ENCODE measurements at places on chromosomes 16 and 17.

DNA sequence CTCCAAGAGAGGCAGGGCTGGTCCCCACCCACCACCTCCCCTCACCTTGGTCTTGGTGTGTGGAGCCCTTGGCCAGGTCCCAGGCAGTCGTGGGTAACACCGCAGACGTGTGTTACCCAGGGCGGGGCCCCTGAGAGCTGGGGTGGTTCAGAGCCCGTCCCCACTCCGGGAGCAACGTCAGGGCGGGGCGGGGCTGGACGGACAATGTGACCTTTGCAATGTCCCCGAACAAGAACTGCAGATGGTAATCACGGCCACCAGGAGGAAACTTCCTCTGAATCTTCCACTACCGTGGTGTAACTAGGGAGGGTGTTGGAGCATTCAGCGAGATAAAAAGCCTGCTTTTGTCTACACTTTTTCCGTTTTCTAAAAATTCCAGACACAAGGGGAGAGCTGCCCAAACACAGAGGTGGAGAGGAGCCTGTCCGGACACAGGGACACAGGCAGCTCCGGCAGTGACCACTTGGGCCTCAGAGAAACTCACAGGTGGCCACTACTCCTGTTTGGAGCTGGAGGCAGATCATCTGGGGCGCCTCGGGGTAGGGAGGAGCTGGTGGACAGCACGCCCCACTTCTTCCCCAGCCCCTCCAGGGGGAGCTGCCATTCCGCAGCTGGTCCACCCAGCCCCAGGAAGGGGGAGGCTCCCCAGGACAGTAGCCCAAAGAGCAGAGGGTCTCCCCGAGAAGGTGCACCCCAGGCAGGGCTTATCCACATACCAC, 14.2 kb upstream of the SLC38A10 start:
- peak; percentile 93 for DNase-seq

DNA sequence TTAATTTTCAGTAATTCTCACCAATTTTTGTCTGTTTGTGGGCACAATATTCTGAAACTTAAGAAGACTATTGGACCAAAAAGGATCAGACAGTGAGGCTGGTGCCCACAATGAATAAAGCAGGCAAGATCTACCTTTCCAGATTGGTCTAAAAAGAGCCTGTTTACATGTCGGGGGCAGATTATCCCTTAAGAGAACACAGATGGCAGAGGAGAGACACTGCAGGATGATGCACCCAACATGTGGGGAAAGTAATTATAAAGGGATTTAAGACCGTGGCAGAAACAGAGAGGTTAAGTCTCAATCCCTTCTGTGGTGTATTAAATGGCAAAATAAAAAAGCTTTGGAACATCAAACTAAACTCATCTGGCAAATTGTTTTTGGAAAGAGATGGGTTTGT, 331.8 kb upstream of the CDH11 start:
- DNase-seq = no peak

DNA sequence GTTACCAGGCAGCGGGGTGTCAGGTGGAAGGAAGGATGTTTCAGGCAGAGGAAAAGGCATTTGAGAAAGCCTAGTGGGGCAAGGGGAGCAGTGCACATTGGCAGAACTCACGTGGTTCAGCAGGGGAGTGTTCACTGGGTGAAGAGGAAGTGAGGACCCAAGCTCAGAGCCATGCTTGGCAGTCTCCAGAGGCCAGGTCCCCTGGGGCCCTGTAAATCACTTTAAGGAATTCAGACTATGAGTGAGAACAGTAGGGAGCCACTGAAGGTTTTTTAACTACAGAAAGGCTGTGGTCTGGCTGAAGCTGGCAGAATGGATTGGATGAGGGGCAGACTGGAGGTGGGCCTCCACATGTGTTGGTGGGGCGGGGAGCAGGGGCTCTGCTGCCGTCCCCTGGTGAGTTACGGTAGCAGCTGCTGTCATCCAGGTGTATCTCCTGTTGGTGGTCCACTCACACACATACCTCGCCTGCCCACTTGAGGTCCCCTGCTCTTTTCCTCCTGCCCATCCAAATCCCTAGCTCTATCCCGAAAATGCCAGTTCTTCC, 5.1 kb downstream of the CLEC16A start:
- no peak for DNase-seq

- DNase-seq = peak; percentile 81
These were observed 2.2 kb downstream of the JUP start for GRCh38 chr17:41784207-41784744.

DNA sequence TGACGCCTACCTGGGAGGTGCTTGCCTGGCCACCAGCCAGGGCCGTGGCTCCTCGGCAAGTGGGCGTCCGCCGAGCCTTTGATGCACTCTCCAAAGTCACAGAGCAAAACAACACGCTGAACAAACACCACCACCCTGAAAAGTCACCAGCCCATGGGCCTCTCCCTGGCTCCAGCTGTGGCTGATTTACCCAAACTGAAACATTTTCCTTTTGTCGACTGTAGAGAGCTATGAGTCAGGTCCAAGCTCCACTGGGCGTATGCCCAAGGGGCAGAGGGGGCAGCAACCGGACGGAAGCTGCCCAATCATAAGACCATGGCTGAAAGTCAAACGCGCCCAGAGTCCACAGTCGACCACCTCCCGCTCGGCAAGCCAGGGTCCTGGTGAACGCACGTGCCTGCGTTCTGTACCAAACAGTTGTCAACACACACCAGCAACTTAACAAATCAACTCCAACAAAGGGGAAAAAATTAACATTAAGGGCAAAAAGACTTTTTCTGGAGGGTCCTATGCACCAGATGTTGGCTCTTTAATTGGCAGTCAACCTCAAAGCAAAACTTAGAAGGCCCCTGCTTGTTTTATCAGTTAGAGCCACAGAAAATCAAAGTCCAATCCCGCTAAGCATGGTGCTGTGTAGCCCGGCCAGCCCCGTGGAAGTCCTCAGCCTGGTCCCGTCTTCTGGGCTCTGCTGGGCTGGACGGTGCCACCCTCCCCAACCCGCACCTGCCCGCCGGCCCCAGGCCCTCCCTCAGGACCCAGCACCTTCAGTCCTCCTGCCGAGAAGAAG, 47.3 kb downstream of the TBC1D16 start:
- peak; percentile 85 for DNase-seq

DNA sequence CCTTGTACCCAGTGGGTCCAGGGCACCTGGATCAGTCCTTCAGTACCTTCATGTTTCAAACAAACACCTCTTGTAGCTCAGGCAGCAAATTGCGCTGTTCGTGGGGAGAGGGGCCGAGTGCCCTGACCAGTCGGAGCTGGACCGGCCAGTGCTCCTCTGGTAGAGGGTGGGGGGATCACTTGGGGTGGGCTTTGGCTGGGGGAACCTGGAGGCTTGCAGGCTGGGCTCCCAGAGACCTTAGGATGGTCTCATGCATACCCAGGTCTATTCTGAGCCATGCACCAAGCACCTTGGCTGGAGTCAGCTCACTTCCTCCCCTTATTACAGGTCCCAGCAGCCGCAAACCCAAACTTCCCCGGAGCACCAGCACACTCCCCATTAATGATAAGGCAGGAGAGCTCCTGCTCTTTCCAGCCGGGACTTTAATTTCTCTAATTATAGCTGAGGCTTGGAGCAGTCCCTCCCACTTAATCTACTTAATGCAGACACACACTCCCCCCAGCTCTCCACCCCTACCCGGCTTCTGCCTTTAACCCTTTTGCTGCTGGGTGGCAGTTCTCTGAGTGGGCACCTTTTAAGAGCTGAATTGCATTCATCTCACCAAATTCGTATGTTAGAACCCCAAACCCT, 26.3 kb upstream of the MGAT5B start:
- no peak for DNase-seq

- no peak for DNase-seq
These were observed 36.0 kb downstream of the IL21R start for GRCh38 chr16:27437946-27438345.
